HTR-8/SVneo (cell line): ENCODE measurements at places on chromosomes 7 and 10.

- DNase-seq: peak; percentile 73
Measured at GRCh38 chr7:21542891-21543527, at the start of gene DNAH11. TSS of gene DNAH11 (plus strand) at chr7:21543039. CDS start at chr7:21543246, 207 bp downstream.

DNA sequence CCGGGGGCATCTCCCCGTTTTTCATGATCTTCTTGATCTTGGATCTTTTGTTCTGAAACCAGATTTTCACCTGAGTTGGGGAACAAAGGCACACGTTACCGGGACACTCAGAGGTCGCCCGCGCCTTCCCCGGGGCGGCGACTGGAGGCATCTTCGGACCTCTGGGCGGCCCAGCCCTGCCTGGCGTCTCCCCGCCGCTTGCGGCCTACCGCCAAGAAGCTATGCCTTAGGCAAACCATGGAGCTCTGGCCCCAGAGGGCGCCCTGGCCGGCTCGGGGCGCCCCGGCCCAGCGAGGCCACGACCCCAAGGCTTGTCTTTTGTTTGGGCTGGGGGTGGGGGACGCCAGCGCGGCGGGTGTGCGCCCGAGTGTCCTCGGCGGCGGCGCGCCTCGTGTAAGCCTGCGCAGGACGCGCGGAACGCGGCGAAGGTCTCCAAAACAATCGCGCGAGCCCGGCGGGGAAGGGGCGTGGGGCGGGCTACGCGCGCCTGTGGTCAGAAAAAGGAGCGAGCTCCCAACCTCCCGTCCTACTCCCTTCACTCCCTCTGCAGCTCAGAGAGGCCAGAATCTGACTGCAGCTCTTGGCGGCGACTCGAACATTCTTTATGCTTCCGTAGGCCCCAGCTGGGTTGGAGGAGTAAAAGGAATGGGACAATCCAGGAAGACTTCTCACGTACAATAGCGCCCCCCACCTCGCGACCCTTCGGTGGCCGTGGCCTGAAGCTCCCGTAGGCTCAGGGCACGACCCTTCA lies 3.5 kb downstream of the DLX5 start:
- no peak for DNase-seq

DNA sequence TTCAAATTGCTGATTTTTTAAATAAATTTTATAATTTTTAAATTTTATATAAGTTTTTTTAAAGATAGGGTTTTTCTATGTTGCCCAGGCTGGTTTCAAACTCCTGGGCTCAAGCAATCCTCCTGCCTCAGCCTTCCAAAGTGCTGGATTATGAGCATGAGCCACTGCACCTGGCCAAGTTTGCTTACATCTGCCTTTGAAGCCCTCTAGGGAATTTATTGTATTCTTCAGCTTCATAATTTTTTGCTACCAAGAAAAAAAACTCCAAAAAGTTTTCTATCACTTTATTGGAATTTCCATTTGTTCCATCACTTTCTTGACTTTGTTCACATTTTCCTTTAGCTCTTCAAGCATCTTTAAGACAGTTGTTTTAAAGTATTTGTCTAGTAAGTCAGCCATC lies 3.8 kb upstream of the POLD2 start:
- no peak for DNase-seq

- DNase-seq: no peak
Measured at GRCh38 chr7:121485467-121486243, 89.5 kb upstream of the FAM3C start.

- DNase-seq: no peak
Measured at GRCh38 chr10:70201105-70201504, 30.8 kb upstream of the SAR1A start.

DNA sequence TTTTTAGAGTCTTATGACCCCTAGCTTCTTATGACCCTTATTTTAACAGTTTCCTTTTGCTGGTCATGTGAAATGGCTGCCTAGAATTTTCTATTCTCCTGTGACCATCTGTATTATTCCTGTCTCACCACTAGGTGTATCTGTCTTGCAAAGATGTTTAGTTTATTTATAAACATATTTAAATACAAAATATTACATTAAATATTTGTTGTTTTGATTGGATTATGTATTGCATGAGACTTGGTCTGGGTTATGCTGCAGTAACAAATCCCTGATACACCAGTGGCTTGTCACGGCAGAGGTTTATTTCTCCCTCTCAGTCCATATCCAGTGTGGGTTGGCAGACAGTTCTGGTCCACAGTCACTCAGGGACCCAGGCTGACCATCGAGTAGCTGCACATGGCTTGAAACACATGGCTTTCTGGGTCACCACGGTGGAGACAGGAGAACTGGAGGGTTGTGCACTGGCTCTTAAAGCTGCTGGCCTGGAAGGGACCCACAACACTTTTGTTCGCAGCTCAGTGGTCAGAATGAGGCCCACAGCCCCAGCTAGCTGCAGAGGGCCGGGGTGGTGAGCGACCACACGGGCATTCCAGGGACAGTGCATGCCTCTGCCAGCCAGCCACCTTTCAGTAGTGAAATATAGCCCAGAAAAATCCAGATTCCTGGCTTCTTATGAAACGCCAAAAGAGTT lies 7.4 kb downstream of the RASSF4 start:
- no peak for DNase-seq

- no peak for DNase-seq
Measured at GRCh38 chr7:140039066-140039465, 23.7 kb downstream of the PARP12 start.
